Cardiac muscle cell (in vitro differentiated cells and primary cell): ENCODE measurements at places on chromosomes 1 and 21. TPM values are rescaled to one million over a fixed set of nuclear protein-coding genes. Genes with fewer than 3 reads are reported as not detected.

The ETNK2 gene
- total RNA-seq, result 24.7 and 30.4 TPM in 2 replicates

DNA sequence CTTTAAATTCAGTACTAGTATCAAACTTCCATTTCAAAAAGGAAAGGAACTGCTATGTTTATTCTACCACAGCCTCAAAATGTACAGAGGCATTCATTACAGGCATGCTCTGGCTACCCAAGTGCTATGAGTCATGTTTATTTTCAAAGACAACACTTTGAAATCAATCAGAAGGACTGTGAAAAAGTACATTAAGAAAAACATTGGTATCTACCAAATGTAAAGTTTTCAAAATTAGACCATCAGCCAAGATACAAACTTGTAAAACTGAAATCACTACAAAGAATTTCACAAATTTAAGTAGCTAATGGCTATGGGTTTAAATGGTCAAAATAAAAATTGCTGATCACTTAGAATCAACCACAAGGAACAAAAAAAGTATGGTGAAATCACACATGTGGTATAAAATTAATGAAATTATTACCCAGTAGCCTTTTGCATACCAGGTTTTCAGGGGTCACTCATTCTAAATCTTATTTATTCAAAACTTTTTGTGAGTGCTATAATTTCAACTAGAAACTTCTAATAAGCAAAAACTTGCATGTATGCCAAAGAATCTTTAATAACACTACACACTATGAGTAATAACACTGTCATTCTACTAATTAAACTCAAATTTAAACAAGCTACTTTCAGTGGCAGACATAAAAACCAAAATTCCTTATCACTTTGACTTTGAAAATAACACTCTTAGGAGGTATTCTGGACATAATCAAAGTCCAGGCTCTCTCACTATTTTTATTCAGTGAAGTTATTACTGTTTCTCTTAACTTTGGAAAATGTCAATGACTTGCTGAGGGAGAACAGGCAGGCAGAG lies 49.2 kb downstream of the ENAH start:
- H3K4me1 ChIP-seq, result peaks cover 39% of the 10 kb centered on the region
- H3K27ac ChIP-seq, result peak overlapping the region; percentile 80
- peak; percentile 72 for DNase-seq
- no peak overlapping the region for H3K4me3 ChIP-seq
- no peaks in the 10 kb centered on the region for H3K27me3 ChIP-seq
- no peaks in the 10 kb centered on the region for H3K36me3 ChIP-seq

GRCh38 chr1:199272628-199273086 lies 633.8 kb downstream of the PTPRC start:
- H3K4me3 ChIP-seq, result no peak overlapping the region
- no peaks in the 10 kb centered on the region for H3K4me1 ChIP-seq
- H3K36me3 ChIP-seq, result no peaks in the 10 kb centered on the region
- peak; percentile 96 for DNase-seq
- no peaks in the 10 kb centered on the region for H3K27me3 ChIP-seq

GRCh38 chr1:117060441-117061317 lies 553 bp downstream of the TTF2 start:
- peak overlapping the region; percentile 46 for H3K4me3 ChIP-seq
- no peak overlapping the region for H3K27ac ChIP-seq
- H3K36me3 ChIP-seq, result no peaks in the 10 kb centered on the region
- H3K27me3 ChIP-seq, result no peaks in the 10 kb centered on the region

- no peak overlapping the region for H3K4me3 ChIP-seq
- no peaks in the 10 kb centered on the region for H3K36me3 ChIP-seq
- peak; percentile 43 for DNase-seq
- no peaks in the 10 kb centered on the region for H3K27me3 ChIP-seq
- H3K27ac ChIP-seq, result no peak overlapping the region
Measured at GRCh38 chr1:97243973-97244560, 522.5 kb downstream of the PTBP2 start.

GRCh38 chr1:48558366-48558765 lies 86.4 kb upstream of the SPATA6 start:
- no peak overlapping the region for H3K27ac ChIP-seq
- peaks cover 34% of the 10 kb centered on the region for H3K27me3 ChIP-seq
- no peaks in the 10 kb centered on the region for H3K36me3 ChIP-seq
- H3K4me1 ChIP-seq, result no peaks in the 10 kb centered on the region

GRCh38 chr1:164417016-164417704 lies 141.8 kb upstream of the PBX1 start:
- no peak overlapping the region for H3K4me3 ChIP-seq
- H3K27me3 ChIP-seq, result no peaks in the 10 kb centered on the region
- no peak overlapping the region for H3K27ac ChIP-seq
- peaks cover 9% of the 10 kb centered on the region for H3K4me1 ChIP-seq

DNA sequence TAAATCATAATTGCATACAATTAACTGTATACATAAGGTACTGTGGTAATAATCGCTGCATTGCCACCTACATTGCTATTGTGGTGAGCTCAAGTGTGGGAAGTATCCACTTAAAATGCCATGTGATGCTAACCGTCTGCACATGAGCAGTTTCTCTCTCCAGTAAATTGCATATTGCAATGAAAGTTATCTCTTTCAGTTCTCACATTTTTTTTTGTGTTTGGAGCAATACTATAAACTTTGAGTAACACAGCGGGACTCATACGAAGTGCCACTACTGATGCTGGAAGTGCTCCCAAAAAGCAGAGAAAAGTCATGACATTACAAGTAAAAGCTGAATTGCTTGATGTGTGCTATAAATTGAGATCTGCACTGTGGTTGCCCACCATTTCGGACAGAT lies 38.5 kb downstream of the DISC1 start:
- no peak for DNase-seq
- no peaks in the 10 kb centered on the region for H3K36me3 ChIP-seq
- no peak overlapping the region for H3K27ac ChIP-seq
- peaks cover 13% of the 10 kb centered on the region for H3K4me1 ChIP-seq
- H3K4me3 ChIP-seq, result no peak overlapping the region

- H3K4me3 ChIP-seq, result no peak overlapping the region
- no peak for DNase-seq
- H3K36me3 ChIP-seq, result peaks cover 35% of the 10 kb centered on the region
Measured at GRCh38 chr1:160996178-160996577, 24.8 kb downstream of the F11R start.

DNA sequence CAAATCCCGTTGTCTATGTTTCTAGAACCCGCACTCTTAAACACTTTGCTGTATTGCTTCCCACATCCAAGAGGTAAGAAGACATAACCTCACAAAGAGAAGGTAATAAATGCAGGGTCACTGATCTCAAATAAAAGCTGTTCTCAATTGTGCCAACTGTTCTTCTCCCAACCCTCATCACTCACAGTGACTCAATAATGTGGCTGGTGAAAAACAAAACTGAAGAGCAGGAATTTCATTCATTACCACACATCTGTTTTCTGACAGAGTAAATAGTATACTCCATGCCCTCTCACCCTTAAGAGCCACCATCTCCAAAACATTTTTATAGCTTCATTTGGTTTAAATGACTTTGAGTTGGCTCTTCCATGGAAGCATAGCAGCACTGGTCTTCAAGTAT lies 6.2 kb upstream of the ERICH3 start:
- no peak overlapping the region for H3K27ac ChIP-seq
- peaks cover under 1% of the 10 kb centered on the region for H3K27me3 ChIP-seq
- no peak for DNase-seq
- no peaks in the 10 kb centered on the region for H3K36me3 ChIP-seq
- no peaks in the 10 kb centered on the region for H3K4me1 ChIP-seq

DNA sequence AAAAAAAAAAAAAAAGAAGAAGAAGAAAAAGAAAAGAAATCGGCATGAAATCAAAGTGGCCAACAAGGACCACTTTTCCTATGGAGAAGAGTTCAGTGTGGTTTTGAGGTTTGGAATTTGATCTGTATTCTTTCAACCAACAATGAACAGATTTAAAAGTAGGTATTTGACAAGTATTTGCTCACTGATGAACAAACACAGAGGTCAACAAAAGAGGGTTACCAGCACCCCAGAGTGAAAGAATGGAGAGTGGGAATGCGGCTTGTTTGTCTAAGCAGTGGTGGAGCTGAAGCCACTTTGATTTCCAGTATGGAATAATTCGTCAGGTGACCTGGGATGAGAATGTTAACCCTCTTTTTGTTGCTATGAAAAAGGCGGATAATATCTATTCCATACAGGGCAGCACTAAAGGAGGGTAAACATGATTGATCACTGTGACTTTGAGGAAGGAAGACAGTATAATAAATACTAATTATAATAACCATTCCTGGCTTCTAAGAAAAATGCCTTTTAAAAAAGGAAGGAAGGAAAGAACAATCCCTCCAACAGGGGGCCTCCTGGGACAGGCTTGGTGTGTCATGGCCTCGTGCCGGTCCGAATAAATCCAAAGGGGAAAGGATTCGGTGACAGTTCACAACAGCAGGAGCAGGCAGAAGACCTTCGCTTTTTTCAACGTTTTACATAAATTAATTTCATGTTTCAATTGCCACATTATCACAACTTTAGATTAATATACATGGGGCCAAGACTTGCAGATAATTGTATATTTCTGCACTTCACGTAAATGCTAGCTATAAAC lies 37.2 kb upstream of the SIM2 start:
- no peaks in the 10 kb centered on the region for H3K4me1 ChIP-seq
- H3K27me3 ChIP-seq, result peaks cover 7% of the 10 kb centered on the region
- H3K4me3 ChIP-seq, result no peak overlapping the region
- no peak overlapping the region for H3K27ac ChIP-seq

GRCh38 chr1:160838888-160839287 lies 23.8 kb downstream of the CD244 start:
- H3K4me1 ChIP-seq, result no peaks in the 10 kb centered on the region
- H3K27ac ChIP-seq, result no peak overlapping the region
- H3K4me3 ChIP-seq, result no peak overlapping the region
- DNase-seq, result no peak
- peaks cover 15% of the 10 kb centered on the region for H3K27me3 ChIP-seq

GRCh38 chr1:32828341-32828740 lies 10.9 kb downstream of the S100PBP start:
- no peak overlapping the region for H3K4me3 ChIP-seq
- H3K4me1 ChIP-seq, result peaks cover 7% of the 10 kb centered on the region
- H3K27ac ChIP-seq, result no peak overlapping the region
- peaks cover 42% of the 10 kb centered on the region for H3K36me3 ChIP-seq
- H3K27me3 ChIP-seq, result no peaks in the 10 kb centered on the region
- no peak for DNase-seq

DNA sequence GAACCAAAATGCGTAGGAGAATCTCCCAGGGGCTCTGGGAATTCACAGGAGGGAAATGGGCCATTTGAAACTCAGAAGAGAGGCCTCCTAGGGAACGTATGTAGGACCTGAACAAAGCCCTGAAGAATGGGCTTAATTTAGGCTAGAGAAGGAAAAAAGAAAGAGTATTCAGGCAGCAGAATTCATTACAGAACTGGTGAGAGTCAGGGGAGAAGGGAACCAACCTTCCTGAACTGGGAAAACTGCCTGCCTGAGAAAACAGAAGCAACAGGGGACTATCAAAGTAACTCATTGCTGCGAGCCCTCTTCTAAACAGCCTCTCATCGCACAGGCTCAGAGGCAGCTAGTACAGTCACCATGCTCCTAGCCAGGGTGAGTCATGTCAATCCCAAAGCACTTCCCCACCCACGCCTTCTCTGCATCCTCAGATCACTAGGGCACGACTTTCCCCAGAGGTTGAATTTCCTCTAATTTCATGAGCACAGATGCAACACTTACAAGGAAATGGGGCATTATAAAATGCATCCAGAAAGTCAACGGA lies 98.1 kb downstream of the ADSS2 start:
- DNase-seq, result no peak
- no peaks in the 10 kb centered on the region for H3K36me3 ChIP-seq
- no peaks in the 10 kb centered on the region for H3K27me3 ChIP-seq
- H3K4me1 ChIP-seq, result no peaks in the 10 kb centered on the region
- H3K27ac ChIP-seq, result no peak overlapping the region

- H3K36me3 ChIP-seq, result peaks cover 11% of the 10 kb centered on the region
- H3K4me1 ChIP-seq, result no peaks in the 10 kb centered on the region
- no peak overlapping the region for H3K4me3 ChIP-seq
- no peak for DNase-seq
- H3K27ac ChIP-seq, result no peak overlapping the region
- H3K27me3 ChIP-seq, result no peaks in the 10 kb centered on the region
Measured at GRCh38 chr21:17784180-17784598, 35.0 kb downstream of the C21orf91 start.

DNA sequence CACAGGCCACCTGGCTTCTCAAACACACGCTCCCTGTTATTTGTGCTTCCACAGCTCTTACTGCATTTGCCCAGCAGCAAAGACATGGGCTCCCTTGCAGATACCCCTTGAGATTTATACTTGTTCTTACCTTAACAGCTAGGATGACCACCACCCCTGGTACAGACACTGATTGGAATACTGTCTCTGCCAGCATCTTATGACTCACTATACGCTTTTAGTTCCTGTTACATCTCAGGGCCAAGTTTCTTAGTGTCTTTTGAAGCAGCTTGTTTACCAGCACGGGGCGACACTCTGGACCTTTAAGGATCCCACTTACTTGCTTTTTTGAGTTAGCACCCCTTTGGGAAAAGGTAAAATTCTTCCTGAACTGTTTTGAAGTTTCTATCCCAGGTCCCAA lies 874.8 kb downstream of the KCNT2 start:
- DNase-seq, result no peak
- no peak overlapping the region for H3K4me3 ChIP-seq
- H3K27ac ChIP-seq, result no peak overlapping the region
- H3K36me3 ChIP-seq, result no peaks in the 10 kb centered on the region
- no peaks in the 10 kb centered on the region for H3K27me3 ChIP-seq

GRCh38 chr1:48940354-48940753 lies 163.7 kb upstream of the BEND5 start:
- no peak for DNase-seq
- H3K27ac ChIP-seq, result no peak overlapping the region
- no peaks in the 10 kb centered on the region for H3K36me3 ChIP-seq
- no peaks in the 10 kb centered on the region for H3K4me1 ChIP-seq
- no peaks in the 10 kb centered on the region for H3K27me3 ChIP-seq

- H3K4me3 ChIP-seq, result no peak overlapping the region
- no peaks in the 10 kb centered on the region for H3K36me3 ChIP-seq
- no peaks in the 10 kb centered on the region for H3K27me3 ChIP-seq
- H3K4me1 ChIP-seq, result peaks cover 11% of the 10 kb centered on the region
- no peak overlapping the region for H3K27ac ChIP-seq
Measured at GRCh38 chr1:108829498-108829916, 27.4 kb downstream of the AKNAD1 start.

DNA sequence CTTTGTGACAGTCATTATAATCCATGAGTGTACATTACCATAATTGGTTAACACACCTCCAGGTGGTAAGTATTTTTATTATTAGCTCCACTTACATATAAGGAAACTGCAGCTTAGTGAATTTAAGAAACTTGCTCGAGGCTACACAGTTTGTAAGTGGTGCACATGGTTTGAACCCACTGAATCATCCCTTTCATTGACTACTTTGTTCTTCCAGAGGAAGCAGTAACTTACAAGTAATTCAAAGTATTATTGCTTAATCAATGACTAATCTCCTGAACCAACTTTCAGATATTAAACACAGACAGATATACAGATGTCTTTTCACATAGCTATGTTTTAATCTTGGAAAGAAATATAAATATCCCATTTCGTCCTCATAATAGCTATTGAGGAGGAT lies 18.7 kb upstream of the CLDN8 start:
- H3K4me3 ChIP-seq, result no peak overlapping the region
- DNase-seq, result no peak
- H3K36me3 ChIP-seq, result no peaks in the 10 kb centered on the region
- no peaks in the 10 kb centered on the region for H3K27me3 ChIP-seq

GRCh38 chr1:156744786-156745419 lies 4.0 kb upstream of the MRPL24 start:
- no peak overlapping the region for H3K4me3 ChIP-seq
- H3K27me3 ChIP-seq, result no peaks in the 10 kb centered on the region
- peak overlapping the region; percentile 100 for H3K27ac ChIP-seq
- DNase-seq, result no peak
- H3K36me3 ChIP-seq, result peaks cover 5% of the 10 kb centered on the region
